ENCODE measurements at places on chromosomes 5 and 9.

- no peak for DNase-seq
Measured at GRCh38 chr5:133534566-133534965, 77.8 kb downstream of the FSTL4 start.

- DNase-seq, result peak; percentile 35
Measured at GRCh38 chr5:98927242-98927988, 1.4 kb downstream of the CHD1 start.

GRCh38 chr9:1140057-1140456 lies 89.9 kb downstream of the DMRT2 start:
- no peak for DNase-seq

DNA sequence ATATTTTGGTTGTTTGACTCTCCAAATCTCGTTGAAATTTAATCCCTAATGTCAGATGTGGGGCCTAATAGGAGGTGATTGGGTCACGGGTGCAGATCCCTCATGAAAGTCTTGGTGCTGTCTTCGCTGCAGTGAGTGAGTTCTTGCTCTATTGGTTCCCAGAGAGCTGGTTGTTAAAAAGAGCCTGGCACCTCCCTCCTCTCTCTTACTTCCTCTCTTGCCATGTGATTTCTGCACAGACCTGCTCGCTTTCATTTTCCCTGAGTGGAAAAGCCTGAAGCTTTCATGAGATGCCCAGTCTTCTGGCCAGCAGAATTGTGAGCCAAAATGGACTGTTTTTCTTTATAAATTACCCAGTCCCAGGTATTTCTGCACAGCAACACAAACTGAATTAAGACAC lies 221.6 kb downstream of the MAT2B start:
- peak; percentile 31 for DNase-seq

DNA sequence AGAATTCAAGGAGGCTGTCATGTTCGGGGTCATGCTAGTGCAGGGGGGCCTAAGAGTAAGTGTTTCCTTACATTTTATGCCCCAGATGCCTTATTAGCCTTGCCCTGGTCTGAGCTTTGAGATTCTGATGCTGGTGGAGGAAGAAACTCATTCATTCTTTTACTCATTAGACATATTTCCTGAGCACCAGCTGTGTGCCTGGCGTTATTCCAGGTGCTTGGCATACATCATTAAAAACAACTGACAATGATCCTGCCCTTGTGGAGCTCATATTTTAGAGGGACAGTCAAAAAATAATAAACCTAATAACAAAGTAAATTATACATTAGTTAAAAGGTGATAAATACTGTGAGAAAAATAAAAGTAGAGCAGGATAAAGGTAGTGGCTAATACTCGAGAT lies 138.9 kb upstream of the SGCD start:
- DNase-seq, result no peak

DNA sequence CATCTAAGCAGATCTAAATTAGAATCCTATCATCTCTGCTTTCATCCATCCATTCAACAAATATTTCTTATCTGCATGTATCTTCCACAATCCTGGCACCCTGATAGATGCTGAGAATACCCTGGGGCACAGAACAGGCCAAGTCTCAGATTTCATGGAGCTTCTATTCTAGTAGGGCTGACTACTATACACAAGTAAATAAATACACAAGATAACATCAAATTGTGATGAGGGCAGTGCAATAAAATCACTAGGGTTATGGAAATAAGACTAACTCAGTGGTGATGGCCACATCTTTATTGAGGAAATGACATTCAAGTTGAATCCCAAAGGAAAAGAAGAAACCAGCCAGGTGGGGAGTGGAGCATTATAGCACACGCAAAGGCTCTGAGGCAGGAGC lies 138.4 kb upstream of the GLRA1 start:
- DNase-seq, result no peak

DNA sequence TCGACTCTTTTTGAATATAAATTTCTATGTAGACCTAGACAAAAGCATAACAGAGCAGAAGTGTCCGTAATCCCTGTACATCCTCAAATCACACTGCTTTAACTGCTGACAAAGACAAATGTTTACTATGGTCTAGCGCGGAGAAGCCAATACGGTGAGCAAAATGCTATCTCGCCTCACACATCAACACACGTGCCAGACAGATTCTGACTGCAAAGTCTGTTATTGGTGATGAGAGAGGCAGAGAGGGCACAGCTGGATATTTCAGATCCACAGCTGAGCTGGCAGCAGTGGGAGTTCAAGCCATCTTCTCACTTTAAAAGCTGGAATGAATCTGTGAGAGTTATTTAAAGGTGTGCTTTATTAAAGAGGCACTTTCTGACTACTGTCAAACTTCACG lies 124.3 kb downstream of the ARL15 start:
- no peak for DNase-seq

DNA sequence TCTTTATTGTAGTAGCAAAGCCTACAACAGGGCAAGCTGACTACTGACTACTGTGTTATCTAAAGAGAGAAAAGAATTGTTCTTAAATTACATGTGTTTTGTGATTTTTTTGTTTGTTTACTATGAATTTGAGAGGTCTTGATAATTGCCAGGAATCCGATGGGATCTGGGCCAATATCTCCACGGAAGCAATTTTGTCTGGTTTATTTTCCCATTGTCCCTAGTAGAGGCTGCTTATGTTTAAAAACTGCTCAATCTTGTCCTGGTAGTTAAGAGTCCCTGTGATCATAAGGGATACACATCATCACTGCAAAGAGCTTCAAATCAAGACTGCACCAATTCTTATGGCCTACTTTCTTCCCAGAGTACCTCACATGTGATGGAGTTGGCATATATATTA lies 94.4 kb downstream of the GLDC start:
- no peak for DNase-seq

GRCh38 chr9:6557883-6558616 lies 87.5 kb downstream of the GLDC start:
- no peak for DNase-seq

DNA sequence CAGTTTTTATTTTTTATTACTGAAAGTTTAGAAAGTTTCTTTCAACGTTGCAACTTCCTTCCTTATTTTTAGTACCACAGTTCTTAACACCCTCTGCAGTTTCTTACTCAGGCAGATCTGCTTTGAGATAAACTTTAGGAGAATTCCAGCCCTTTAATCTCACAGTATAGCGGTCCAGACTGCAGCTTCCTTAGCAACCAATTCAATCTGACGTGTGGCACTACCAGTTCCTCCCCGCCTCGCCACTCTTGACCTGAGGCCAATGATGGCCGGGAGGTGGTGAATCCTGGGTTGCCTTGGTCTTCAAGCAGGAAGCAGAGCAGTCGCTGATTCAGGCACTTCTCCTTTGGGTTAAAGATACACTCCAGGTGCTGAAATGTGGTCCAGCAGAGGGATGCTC lies 334.3 kb upstream of the TRPC7 start:
- DNase-seq, result peak; percentile 9

DNA sequence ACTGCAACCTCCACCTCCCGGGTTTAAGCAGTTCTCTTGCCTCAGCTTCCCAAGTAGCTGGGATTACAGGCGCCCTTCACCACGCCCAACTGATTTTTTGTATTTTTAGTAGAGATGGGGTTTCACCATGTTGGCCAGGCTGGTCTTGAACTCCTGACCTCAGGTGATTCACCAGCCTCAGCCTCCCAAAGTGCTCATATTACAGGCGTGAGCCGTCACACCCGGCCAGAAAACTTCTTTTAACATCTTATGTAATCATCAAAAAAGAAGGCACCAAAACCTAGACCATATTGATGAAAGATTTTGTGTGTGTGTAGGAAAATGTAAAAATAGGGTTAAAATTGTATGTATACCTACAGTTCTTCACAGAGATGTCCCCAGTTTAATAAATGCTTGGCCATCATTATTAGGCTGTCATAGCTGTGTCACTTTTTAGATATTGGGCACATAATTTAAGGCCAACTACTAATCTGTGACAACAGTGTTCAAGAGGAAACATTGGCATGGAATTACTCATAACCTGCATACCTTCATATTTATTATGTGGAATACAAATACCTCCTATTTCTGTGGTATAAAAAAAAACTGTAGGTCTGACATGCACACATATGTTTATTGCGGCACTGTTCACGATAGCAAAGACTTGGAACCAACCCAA lies 44.4 kb downstream of the RAD50 start:
- no peak for DNase-seq

GRCh38 chr9:133105461-133105770 lies 15.6 kb downstream of the RALGDS start:
- DNase-seq, result no peak

DNA sequence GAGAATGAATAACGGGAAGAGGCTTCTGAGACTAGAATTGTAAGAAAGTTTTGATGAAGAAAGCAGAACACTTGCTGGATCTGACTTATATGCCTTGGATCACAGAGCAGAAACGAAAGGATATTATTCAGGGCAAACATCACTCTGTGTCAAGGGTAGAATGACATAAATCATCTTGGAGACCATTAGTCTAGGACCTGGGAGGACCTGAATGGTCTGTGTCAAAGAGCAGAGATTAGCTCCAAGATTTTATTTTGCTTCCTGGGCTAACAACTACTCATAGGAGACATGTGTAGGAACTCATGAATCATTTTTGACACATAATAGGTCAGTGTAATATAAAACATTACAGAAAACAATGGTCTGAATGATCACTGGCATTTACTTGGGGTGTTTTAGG lies 417.9 kb downstream of the SLCO4C1 start:
- no peak for DNase-seq

GRCh38 chr5:138233280-138233679 lies 20.2 kb upstream of the CDC23 start:
- no peak for DNase-seq

- DNase-seq, result no peak
Measured at GRCh38 chr5:170581211-170581610, 77.4 kb downstream of the KCNIP1 start.

GRCh38 chr5:32275396-32275741 lies 37.4 kb downstream of the MTMR12 start:
- no peak for DNase-seq

DNA sequence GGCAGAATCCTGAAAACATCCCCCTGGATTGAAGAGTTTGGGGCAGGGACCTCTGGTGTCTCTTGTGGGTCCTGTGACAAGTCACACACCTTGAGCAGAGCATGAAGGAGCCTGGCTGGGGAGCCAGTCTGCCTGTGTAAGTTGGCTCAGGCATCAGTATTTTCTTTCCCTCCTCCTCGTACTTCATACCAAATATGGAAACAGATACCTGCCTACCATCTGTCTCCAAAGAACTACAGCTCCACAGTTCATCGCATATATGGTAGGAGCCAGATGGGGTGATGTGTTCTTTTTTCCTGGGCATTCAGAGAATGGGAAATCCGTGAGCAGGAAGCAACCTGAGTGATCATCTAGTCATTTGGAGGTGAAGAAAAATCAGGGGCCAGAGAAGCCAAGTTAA lies 177.3 kb upstream of the RAD23B start:
- no peak for DNase-seq
